ENCODE measurements at places on chromosomes 16 and 17. TPM values are rescaled to one million over a fixed set of nuclear protein-coding genes. Genes with fewer than 3 reads are reported as not detected.

Gene OR4D1
- total RNA-seq, result 1.2 TPM

Gene ZNF668
- total RNA-seq, result 11.0 TPM

DNA sequence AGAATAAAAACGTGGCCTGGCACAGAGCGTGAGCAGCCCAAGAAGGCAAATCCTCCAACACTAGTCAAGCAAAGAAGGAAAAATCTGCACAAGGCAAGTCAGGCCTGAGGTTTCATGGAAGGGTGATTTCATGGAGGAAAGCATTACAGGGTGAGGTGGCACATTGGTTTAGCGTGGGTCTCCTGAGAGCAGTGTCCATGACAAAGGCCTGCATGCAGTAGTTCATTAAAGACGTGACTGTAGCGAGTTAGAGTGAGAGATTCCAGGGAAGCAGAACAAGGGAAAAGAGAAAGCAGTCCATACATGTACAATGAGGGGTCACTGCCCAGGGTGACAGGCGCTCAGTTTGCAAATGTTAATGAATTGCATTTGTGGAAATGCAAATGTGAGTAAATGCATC, 285.0 kb upstream of the ERCC4 start:
- no peaks in the 10 kb centered on the region for H3K27me3 ChIP-seq
- no peaks in the 10 kb centered on the region for H3K4me1 ChIP-seq
- no peak for DNase-seq
- H3K36me3 ChIP-seq, result no peaks in the 10 kb centered on the region

DNA sequence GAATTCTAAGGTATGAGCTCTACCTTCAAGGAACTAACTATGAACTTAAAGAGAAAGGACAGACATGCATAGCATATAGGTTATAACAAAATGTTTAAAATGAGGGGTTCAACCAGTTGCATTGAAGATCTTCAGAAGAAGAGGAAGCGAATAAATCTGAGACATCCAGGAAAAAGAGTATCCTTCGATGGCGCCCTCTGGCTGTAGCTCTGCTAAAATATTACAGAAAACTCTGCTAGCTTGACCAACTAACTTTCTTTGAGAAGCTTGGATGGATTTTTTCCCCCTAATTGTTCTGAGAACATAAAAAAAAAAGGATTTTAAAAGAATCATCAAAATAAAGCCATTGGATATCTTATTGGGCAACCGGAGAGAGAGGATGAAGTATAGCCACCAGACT, 659.9 kb upstream of the SOX9 start:
- H3K36me3 ChIP-seq, result no peaks in the 10 kb centered on the region
- H3K27me3 ChIP-seq, result no peaks in the 10 kb centered on the region
- H3K4me1 ChIP-seq, result no peaks in the 10 kb centered on the region
- no peak overlapping the region for H3K27ac ChIP-seq
- no peak for DNase-seq

Gene DOK4
- 1.5 TPM for total RNA-seq
